ENCODE measurements at places on chromosomes 11 and 22.

DNA sequence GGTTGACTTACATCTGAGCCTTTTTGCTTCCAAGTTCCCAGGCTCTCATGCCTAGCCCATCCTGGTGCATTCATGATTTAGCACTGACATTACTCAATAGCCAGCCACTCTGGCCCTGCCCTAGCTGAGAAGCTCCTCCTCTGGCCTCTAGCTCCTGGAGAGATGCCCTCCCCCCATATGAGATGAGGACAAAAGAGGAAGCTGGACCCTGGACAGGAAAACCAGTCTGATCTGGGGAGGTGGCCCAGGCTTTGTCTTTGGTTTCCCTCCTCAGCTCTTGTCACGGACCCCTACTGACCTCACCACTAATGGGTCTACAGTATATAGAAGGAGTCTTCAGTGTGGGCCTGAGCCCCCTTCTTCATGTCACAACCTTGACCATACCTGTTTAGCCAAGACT is 3.0 kb downstream of the RHOG start:
- DNase-seq: no peak

DNA sequence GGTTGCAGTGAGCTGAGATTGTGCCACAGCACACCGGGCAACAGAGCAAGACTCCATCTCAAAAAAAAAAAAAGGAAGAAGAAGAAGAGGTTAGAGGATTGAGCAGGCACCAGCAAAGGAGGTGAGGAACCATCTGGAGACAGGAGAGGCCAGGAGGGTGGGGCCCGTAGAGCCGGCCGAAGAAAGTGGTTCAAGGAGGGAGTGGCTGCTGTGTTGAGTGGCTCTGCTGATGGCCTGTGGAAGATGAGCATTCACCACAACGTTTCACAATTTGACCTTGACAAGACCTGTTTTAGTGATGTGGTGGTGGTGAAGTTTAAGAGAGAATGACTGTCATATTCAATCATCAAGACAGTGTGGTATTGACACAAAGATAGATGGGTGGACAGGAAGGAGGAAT is 6.8 kb upstream of the CTSD start:
- no peak for DNase-seq

DNA sequence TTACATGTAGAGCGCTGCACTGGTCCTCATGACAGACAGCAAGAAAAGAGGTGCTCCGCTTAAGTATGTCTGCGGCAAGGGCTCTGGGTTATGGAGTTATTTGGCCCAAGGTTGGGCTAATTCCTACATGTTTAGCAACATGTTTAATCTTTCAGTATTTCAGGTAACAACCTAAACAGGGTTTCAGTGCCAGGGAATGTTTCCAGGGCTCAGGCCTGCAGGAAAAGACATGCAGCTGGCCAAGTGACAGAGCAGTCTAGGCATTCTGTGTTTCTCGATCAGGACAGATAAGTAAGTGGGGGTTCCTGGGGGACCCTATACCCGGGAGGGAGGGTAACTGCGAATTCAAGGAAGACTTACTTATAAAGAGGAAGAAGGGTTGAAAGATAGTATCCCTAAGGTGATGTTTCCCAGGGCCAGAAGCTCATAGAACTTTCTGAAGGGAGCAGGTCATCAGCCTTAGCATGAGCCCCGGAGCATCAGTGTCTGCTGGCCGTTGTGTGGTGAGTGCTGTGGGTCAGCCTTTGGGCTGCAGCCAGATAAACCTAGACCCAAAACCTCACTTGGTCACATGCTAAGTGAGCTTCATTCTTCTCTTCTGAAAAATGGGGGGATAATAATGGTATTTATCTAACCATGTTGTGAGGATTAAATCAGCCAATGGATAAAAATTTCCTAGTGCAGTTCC is 18.4 kb downstream of the KCNJ5 start:
- DNase-seq: no peak

GRCh38 chr11:87125257-87125656 is 87.5 kb downstream of the TMEM135 start:
- DNase-seq: no peak

DNA sequence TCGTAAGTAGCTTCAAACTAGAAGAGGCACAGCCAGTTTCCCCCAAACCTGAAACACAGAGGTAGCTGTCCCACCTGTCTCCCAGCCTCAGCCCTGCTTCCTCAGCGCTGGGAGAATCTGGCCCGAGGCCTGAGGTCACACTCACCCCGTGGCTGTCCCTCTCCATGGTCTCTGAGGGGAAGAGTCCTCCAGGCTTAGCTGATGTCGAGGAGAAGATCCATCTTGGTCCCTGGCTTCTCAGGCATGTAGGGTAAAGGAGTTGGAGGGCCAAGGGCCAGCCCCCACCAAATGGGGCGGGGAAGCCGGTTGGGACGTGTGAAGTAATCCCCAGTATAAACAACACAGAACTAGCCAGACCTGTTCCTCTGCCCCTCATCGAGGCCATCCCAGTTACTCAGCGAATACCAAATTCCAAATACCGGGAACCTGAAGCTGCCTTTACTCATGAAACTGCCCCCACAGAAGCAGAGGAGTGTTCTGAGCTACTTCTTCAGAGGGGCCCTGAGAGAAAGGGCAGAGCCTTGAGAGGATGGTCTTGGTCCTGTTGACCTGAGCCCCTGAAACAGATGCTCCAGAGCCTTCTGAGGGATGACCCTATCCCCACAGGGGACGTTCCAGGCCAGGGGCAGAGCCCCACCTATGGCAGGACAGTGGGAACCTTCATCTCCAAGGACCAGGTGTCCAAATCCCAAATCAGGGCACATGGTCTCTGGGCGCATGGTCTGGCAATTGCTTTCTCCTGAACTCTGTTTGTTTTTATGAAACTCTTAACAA is at the start of gene TMPRSS13:
TMPRSS13 (minus strand) TSS at position 261 of the 774 bp plus-strand sequence; CDS start at position 166, 95 bp downstream.
- no peak for DNase-seq

DNA sequence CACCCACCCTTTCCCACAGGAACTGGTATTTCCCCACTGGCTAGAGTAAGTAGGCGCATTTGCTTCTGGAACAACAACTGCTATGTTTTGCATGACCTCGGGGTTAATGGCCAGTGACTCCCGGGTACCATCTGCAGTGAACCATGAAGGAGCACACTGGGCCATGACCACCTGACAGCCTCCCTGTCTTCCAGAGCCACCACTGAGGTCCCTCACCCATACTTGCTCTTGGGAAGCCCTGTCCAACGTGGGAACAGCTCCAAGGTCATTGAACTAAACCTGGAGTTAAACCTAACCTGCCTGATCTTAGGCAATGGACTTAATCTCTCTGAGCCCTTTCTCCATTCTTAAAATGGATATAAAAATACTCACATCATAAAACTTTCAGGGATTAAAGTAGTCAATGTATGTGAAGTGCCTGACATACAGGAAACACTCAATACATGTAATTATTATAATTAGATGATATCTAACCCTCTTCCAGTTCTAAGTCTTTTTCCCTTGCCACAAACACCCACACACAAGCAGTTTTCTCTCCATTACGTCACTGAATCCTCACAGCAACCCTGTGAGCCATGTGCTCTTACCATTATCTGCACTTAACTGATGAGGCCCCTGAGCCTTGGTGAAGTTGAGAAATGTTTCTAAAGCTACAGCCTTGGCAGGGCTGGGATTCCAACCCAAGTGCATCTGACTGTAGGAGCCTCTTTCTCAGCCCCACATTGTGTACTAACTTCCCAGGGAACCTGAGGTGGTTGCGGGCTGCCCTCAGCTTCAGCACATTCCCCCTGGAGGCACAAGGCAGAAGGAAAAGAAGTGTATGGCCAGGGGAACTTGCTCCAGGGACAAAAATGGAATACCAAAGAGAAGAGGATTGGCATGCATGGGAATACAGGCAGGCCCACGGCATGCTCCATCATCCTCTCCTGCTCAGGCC is 74.5 kb upstream of the NCAM1 start:
- DNase-seq: no peak

GRCh38 chr11:27812341-27812740 is 112.1 kb upstream of the BDNF start:
- no peak for DNase-seq

DNA sequence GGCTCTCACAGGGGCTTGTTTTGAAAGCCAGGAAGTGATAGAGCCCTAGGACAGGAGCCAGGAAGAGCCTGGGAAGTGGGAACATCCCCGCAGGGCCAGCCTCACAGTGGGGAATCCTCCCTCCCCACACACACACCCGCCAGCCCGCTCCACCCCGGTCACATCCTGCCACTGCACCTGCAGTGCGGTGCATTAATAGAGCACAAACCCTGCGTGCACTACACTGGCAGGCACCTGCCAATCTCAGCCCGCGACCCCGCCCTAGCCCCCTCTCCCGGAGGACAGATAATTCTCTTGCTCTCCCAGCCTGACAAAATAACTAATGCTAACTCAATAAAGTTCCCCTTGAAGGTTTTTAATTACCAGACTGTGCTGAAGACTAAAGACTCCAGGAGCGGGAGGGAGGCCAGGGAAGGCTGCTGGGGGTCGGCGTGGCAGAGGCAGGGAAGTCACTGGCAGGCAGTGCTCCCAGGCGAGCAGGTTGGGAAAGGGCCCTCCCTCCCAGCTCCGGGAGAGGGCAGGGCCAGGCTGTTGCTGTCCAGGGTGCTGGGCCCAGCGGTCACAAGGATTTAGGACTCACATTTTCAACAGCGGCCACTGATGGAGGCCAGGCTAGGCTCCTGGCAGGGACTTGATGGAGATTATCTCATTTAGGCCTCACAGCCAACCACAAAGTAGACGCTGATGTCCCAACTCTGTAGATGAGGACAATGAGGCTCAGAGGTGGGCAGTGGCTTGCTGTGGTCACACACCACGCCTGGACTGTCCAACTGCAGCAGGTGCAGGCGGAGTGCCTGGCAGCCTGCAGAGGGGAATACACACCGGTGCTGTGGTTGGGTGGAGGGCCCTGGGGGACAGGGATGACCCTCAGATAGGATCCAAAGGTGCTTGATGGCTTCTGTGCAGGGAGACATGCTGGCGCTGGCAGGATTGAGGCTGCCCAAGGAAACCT is 23.9 kb upstream of the TCF20 start:
- no peak for DNase-seq

DNA sequence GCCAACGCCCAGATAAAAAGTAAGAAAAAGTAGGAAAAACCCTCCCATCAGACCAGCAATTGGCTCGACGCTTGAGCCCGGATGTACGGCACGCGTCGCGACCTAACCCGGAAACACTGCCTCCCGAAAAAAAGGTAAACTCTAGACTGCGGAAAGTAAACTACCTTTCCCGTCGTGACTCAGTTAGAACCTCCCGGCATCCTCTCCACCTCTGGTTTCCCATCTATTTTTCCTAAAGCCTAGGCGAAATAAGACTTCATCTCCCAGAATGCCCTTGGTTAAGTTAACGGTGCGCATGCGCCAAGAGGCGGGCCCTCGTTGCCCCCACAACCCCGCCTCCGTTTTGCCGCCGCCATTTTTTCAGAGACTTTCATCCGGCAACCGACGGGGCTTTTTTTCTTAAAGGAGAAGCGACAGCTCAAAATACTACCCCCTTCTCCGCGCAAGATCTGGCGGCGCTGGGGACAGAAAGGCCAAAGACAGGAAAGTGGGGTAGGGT is 678 bp upstream of the ZFP91 start:
- DNase-seq: peak; percentile 88

DNA sequence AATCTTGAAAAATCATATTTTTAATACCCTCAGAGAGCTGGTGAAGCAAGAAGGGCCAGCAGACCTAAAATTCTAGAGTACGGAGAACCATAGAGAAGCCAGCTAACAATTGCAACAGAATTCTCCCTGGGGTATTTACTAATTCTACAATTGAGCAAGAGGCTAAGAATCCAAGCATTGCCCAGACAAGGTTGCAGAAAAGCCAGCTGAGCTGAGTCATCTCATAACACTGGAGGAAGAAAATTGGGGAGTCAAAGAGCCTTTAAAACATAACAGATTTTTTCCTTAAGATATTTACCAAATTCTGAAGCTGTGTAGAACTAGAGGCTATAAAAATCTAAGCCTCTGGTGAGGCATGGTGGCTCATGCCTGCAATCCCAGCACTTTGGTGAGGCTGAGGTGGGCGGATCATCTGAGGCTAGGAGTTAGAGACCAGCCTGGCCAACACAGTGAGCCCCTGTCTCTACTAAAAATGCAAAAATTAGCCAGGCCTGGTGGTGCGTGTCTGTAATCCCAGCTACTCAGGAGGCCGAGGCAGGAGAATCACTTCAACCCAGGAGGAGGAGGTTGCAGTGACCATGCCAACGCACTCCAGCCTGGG is 13.6 kb upstream of the TMEM216 start:
- DNase-seq: no peak

DNA sequence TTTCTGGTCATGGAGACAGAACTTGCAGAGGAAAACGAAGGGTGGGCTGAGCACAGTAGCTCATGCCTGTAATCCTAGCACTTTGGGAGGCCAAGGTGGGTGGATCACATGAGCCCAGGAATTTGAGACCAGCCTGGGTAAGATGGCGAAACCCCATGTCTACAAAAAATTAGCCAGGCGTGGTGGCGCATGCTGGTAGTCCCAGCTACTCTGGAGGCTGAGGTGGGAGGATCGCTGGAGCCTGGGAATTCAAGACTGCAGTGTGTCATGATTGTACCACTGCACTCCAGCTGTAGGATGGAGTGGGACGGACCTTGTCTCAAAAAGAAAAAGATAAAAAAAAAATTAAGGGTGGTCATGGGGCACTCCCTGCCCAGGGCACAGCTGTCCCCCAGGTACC is 5.9 kb downstream of the SERPINH1 start:
- no peak for DNase-seq

GRCh38 chr11:110434952-110435779 is 5.4 kb downstream of the FDX1 start:
- DNase-seq: no peak

- no peak for DNase-seq
Observed at GRCh38 chr22:23903328-23903971, 9.3 kb downstream of the MIF start.

GRCh38 chr11:15824060-15824459 is 532.3 kb downstream of the SOX6 start:
- DNase-seq: no peak

- DNase-seq: no peak
Observed at GRCh38 chr22:34943830-34944229, 122.1 kb upstream of the ISX start.

DNA sequence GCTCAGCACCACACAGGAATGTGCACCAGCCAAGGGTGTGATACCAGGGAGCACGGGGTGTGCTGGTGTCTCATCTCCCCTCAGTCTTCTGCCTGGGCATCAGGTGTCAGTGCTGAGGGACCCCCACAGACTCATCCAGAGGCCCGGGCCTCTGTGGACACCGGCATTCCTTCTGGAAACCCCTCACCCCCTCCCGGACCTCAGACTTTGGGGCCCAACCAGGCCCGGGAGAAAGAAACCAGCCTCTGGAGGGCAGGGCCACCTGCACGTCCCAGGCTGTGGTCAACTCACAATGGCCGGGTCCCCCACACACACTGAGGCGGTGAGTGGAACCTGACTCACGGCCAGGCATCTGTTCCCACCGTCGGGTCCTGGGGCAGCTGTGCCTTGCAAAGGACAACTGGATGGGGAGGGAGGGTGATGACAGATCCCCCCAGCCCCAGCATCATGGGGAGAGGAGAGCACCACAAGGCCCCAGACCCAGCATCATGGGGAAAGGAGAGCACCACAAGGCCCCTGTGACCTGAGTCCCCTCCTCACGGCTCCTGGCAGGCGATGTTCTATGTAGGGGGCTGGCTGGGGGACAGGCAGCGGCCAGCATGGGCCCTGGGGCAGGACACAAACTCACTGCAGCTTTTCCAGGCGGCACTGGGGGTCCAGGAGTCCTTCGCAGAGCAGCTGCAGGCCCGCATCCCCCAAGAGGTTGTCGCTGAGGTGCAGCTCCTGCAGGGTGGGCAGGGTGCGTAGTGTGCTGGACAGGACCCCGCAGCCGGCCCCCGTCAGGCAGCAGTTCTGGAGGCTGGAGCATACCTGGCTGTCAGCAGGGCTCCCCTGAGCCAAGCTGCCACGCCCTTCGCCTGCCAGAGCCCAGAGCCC is 7.6 kb downstream of the RNH1 start:
- no peak for DNase-seq

- DNase-seq: no peak
Observed at GRCh38 chr11:16867097-16867496, 128.7 kb downstream of the C11orf58 start.

GRCh38 chr11:36257351-36257750 is 31.9 kb downstream of the COMMD9 start:
- no peak for DNase-seq
